ENCODE measurements at places on chromosomes 12 and 14. TPM values are rescaled to one million over a fixed set of nuclear protein-coding genes. Genes with fewer than 3 reads are reported as not detected.

Gene KLRG1
- total RNA-seq, result 7.0 TPM

Gene ADAM21
- not detected for total RNA-seq

Gene IQSEC3
- total RNA-seq, result 1.1 TPM

Gene DNAJC22
- 0.35 TPM for total RNA-seq

Gene MIPOL1
- total RNA-seq, result 17.4 TPM

- no peak for DNase-seq
Measured at GRCh38 chr14:30872602-30873001, 1.8 kb upstream of the COCH start.

Gene AGAP2
- total RNA-seq, result 3.9 TPM

DNA sequence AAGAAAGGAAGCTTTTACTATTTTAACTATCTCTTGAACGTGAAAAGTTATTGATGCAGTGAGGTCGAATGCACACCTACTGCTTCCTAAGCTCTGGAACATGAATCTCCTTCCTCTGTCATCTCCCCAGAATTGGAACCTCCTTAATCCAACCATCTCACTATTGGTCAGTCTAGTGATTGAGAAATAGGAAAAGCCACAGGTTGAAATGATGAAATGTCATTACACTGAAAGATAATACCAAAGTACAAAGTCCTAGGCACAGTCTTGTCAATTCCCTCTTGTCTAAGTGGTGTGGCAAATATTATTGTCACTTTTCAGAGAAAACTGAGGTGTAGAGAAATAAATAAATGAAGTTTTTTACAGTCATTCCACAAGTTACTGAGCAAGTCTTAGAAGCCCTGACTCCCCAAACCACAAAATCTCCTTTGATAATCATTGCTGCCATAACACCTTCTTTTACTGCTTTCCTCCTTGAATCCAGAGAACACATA is 19.5 kb upstream of the HIGD1C start:
- no peak for DNase-seq

DNA sequence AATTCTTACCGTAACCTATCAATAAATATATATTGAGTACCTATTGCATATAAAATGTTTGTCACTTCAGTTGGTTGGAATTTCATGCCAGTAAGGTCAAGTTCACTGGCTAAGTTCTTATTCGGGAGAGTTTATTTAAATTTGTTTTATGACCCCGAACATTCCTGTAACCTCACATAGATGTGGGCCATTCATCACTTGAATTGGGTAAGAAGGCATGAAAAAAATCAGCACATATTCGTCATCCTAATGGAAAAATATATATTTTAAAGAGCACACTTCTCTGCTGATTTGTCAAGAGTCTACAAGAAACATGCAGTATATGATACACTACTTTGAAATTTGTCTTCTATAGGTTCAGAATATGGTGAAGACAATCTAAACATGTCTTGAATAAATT is 263.4 kb downstream of the CCDC91 start:
- no peak for DNase-seq

GRCh38 chr12:5480218-5480937 is 48.5 kb downstream of the NTF3 start:
- peak; percentile 30 for DNase-seq

Gene IL23A
- total RNA-seq, result not detected

DNA sequence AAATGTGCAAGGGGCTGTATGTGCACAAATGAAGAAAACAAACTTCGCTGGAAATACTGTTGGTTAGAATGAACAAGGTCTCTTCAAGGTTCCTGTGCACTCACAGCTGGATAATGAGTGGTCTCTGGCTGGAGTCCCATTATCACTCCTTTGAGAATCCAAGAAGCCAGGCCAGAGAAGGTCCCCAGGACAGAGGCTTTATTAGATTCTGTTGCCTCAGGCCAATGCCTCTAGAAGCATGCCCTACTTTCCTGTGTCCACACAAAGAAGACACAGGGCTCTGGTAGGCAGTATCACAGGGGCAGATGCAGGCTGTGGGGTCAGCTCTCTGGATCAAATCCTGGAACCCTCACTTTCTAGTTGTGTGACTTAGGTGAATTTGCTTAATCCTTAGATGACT is 384.7 kb downstream of the GRIN2B start:
- DNase-seq, result no peak

- no peak for DNase-seq
Measured at GRCh38 chr12:42761601-42762350, 172.2 kb upstream of the PRICKLE1 start.

Gene SYNJ2BP
- 27.0 TPM for total RNA-seq

Gene LTBP2
- 1.3 TPM for total RNA-seq

GRCh38 chr14:41604721-41605531 is 1.8 kb upstream of the LRFN5 start:
- DNase-seq, result peak; percentile 60

Gene PRKD1
- total RNA-seq, result 12.4 TPM

DNA sequence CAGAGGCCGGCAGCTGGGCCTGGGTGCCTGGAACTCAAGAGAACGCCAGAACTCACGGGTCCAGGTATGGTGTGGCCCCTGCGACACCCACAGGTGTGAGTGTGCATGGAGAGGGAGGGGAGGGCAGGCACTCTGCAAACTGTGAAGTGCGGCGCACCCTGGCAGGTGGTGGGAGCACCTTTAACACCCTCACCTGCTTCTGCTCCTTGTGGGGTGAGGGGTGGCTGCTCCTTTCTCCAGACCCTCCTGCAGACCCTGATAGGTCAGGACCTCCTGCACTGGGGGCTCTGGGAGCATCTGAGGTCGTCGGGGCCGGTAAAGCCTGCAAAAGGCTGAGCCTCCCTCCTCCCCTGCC is 324.7 kb upstream of the SFSWAP start:
- DNase-seq, result no peak

- no peak for DNase-seq
Measured at GRCh38 chr14:67570453-67570852, 29.6 kb downstream of the PIGH start.

DNA sequence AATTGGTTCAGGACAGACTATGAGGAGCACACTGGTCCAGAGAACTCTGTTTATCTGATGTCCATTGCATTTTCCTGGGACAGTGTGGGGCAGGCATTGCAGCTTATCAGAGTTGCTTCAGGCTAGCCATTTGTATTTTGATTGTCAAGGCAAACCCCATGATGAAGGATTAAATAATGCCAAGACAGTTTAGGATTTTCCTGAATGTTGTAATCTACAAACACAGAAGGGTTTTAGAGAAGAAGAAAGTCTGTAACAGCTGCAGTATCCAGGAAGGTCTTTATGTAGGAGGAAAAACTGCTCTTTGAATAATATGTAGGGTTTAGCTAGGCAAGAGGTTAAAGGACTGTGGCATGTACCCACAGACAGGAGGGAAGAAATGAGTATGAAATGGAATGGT is 32.2 kb upstream of the UNC79 start:
- DNase-seq, result no peak

DNA sequence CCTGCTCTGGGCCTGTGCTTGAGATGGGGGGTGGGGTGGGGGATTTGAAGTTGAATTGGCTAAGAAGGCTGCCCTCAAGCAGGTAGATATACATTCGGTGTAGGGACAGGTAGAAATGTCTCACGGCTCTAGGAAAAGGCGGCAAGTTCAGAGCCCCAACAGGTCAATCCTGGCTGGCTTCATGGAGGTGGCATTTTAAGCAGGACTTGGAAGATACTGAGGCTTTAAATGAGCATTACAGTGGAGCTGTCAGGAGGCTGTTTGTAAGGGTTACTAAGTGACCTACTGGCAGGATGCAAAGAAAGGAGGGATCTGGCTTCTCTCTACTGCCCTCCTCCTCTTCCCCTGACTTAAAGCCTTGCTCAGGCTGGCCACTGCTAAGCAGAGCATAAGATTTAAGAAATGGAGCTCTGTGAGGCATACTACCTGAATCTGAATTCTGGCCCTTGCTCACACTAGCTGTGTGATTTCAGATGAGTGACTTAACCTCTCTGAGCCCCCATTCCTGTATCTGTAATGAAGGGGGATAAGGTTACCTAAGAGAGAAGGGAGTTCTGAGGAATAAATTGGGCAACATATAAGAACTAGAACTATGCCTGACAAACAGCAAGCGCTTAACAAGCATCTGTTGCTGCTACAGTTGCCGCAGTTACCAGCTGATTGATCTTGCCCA is 61.6 kb downstream of the SLC24A4 start:
- no peak for DNase-seq

Gene NRXN3
- total RNA-seq, result 2.5 TPM

DNA sequence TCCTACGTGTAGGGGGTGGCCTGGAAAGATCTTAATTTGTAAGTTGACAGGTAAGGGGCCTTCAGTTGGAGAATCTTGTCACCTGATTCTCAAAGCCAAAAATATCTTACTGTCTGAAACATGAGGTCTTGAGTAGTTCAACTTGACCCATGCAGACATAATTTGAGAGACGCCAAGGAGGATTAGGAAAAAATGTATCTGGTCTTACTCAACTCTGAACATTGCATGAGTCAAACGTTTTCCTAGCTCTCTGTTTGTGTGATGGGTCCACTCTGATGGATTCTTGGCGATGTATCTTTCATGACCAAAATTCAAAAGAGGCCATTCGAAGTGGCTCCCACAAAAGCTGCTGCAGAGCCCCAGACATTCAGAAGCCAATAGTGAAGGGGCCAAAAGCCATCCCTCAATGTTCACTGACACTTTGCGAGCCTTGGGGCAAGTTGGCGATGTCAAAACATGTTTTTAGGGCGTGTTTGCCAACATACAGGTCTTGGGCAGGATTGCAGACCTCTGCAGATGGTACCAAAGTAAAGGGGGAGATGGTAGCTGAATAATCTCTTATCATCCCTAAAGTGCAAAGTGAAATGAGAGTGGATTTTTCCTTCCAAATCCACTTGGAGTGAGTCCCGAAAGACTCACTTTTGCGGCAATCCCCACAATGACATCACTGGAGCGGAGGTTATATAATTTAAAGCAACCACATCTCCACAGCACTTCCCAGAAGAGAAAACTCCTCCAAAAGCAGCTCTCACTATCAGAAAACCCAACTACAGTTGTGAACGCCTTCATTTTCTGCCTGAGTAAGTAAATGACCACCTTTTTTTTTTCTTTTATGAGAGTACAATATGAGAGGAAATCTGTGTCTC is at the start of gene BDKRB1:
TSS of gene BDKRB1 (plus strand) at position 710 of the 866 bp plus-strand sequence. CDS start 7,473 bp downstream, outside the sequence.
- no peak for DNase-seq

Gene TEX52
- total RNA-seq, result not detected

DNA sequence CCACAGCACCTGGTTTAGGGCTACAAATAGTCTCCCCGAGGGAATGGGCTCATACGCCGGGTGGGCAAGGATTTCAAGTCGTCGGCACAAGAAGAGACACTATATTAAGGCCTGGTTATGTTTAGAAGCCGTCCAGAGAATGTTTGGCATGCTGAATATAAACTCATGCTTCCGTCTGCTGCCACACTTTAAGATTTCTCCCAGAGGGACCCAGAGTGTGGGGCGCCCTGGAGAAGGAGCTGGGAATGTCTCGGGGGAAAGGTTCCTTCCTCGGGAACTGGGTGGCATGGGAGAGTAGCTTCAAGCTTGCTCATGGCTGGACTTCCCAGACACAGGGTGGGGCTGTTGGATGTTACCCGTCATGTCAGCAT is 295.7 kb downstream of the CACNA1C start:
- no peak for DNase-seq

DNA sequence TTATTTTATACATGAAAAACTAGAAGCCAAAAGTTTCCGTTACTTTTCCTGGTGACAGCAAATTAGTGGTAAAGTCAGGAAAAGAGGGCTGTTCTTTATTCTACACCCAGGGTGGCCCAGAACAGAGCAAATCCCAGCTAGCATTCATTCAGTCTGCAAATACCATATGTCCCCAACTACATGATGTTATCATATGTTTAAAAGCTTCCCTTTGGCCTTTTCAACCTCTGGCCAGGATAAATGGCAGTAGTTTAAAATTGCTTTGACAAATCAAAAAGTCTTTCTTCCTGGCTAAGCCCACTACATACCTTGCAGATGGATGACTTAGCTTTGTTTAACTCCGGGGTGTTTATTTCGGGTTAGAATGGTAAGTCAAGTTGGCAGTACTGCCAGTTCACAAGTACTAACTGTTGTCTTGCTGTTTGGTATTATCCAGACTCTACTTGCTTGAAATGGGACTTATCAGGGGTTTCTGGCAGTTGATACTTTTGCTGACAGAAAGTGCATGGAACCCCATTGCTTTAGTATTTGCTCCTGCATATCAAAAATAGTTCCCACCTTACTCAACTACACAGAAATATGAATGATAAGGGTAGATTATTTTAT is 69.7 kb downstream of the PKP2 start:
- DNase-seq, result no peak

- DNase-seq, result no peak
Measured at GRCh38 chr14:99598774-99599173, 5.2 kb downstream of the CCDC85C start.

- no peak for DNase-seq
Measured at GRCh38 chr12:95203487-95204030, 13.7 kb downstream of the FGD6 start.

GRCh38 chr14:67963545-67963944 is 144.0 kb downstream of the RAD51B start:
- DNase-seq, result no peak

- DNase-seq, result no peak
Measured at GRCh38 chr12:34244608-34245007, 222.3 kb downstream of the ALG10 start.

- DNase-seq, result no peak
Measured at GRCh38 chr14:95341115-95341514, 21.4 kb upstream of the CLMN start.

Gene MSRB3
- 8.3 TPM for total RNA-seq

DNA sequence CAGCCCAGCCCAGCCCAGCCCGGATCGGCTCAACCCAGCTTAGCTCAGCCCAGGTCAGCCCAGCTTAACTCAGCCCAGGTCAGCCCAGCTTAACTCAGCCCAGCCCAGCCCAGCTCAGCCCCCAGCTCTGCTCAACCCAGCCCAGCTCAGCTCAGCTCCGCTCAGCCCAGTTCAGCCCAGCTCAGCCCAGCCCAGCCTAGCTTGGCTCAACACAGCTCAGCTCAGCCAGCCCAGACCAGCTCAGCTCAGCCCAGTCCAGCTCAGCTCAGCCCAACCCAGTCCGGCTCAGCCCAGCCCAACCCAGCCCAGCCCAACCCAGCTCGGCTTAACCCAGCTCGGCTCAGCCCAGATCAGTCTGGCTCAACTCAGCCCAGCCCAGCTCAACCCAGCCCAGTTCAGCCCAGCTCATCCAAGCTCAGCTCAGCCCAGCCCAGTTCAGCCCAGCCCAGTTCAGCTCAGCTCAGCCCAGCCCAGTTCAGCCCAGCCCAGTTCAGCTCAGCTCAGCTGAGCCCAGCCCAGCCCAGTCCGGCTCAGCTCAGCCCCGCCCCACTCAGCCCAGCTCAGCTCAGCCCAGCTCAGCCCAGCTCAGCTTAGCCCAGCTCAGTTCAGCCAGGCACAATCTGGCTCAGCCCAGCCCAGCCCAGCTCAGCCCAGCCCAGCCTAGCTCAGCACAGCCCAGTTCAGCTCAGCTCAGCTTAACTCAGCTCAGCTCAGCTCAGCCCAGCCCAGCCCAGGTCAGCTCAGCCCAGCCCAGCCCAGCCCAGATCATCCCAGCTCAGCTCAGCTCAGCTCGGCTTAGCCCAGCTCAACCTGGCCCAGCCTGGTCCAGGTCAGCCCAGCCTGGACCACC is 331.7 kb downstream of the TMEM121 start:
- no peak for DNase-seq

GRCh38 chr14:69318901-69319475 is 59.0 kb downstream of the GALNT16 start:
- no peak for DNase-seq

Data from neural crest cell (in vitro differentiated cells).